Activated CD8-positive, alpha-beta T cell treated with anti-CD3 and anti-CD28 coated beads, Interleukin-2, amount 10 ng/mL, durations not matched to agents 7 days and 5 days (primary cell): ENCODE measurements at places on chromosomes 2 and 18. TPM values are rescaled to one million over a fixed set of nuclear protein-coding genes. Genes with fewer than 3 reads are reported as not detected.

GRCh38 chr2:232174662-232175061, 203.9 kb upstream of the ALPP start:
- no peak overlapping the region for H3K4me3 ChIP-seq
- H3K27ac ChIP-seq = no peak overlapping the region
- H3K36me3 ChIP-seq = no peaks in the 10 kb centered on the region
- H3K4me1 ChIP-seq = peaks cover 6% of the 10 kb centered on the region
- no peaks in the 10 kb centered on the region for H3K27me3 ChIP-seq

DNA sequence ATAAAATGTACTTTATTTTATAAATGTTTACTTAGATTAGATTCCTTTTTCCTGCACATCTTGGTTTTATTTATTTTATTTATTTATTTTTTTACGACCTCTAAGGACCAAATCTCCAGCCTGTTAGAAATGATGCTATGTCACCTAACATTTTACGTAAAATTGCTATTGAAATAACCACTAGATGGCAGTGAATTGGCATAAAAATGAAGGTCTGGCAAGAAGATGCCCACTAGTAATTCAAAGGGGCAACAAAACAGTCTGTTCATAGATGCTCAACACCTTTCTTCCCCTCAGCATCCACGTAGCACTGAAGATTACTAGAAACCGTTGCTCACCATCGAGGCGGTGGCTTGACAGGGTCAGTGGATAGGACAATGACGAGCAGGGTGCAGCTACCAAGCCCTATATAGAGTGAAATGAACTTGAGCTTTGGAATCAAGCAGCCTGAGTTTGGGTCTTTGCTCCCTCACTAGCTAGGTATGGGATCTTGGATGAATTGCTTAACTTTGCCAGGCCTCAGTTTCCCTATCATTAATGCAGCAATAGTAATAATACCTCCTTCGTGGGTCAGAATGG, 128.7 kb upstream of the L3MBTL4 start:
- no peak for DNase-seq
- H3K4me1 ChIP-seq = no peaks in the 10 kb centered on the region
- H3K4me3 ChIP-seq = no peak overlapping the region
- no peak overlapping the region for H3K27ac ChIP-seq
- no peaks in the 10 kb centered on the region for H3K27me3 ChIP-seq
- no peaks in the 10 kb centered on the region for H3K36me3 ChIP-seq

DNA sequence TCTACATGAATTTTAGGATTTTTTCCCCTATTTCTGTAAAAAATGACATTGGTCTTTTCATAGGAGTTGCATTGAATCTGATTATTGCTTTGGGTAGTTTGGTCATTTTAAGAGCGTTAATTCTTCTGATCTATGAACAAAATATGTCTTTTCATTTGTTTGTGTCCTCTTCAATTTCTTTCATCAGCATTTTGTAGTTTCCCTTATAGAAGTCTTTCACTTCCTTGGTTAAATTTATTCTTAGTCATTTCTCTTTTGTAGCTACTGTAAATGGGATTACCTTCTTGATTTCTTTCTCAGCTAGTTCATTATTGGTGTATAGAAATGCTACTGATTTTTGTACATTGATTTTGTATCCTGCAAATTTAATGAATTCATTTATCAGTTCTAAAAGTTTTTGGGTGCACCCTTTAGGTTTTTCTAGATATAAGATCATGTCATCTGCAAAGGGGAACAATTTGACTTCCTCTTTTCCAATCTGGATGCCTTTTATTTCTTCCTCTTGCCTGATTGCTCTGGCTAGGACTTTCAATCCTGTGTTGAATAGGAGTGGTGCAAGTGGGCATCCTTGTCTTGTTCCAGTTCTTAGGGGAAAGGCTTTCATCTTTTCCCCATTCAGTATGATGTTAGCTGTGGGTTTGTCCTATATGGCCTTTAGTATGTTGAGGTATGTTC, 36.6 kb upstream of the AAK1 start:
- no peak overlapping the region for H3K4me3 ChIP-seq
- peaks cover 56% of the 10 kb centered on the region for H3K4me1 ChIP-seq
- H3K27me3 ChIP-seq = no peaks in the 10 kb centered on the region
- no peak overlapping the region for H3K27ac ChIP-seq
- H3K36me3 ChIP-seq = peaks cover 9% of the 10 kb centered on the region

The CNTNAP5 gene
- total RNA-seq = not detected

The DNER gene
- total RNA-seq = not detected

DNA sequence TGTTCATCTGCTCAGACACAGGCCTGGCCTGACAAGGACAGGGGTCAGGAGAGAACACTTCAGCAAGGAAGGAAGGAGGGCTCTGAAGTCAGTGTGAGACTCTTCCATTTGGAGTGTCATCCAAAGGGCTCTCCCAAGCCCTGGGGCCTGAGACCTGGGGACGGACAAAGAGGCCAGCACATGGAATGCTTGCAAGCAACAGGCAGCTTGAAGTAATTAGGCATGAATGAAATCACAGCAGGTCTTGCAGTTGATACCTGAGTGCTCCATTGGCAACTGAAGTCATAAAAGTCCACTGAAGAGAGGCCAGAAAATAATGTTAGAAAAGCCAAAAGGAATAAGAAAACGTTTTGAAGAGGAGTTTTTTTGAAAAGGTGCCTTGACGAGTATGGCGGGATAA, 231.7 kb downstream of the VAPA start:
- DNase-seq = no peak
- H3K27me3 ChIP-seq = no peaks in the 10 kb centered on the region
- no peak overlapping the region for H3K4me3 ChIP-seq
- H3K36me3 ChIP-seq = no peaks in the 10 kb centered on the region
- no peak overlapping the region for H3K27ac ChIP-seq
- peaks cover 2% of the 10 kb centered on the region for H3K4me1 ChIP-seq

DNA sequence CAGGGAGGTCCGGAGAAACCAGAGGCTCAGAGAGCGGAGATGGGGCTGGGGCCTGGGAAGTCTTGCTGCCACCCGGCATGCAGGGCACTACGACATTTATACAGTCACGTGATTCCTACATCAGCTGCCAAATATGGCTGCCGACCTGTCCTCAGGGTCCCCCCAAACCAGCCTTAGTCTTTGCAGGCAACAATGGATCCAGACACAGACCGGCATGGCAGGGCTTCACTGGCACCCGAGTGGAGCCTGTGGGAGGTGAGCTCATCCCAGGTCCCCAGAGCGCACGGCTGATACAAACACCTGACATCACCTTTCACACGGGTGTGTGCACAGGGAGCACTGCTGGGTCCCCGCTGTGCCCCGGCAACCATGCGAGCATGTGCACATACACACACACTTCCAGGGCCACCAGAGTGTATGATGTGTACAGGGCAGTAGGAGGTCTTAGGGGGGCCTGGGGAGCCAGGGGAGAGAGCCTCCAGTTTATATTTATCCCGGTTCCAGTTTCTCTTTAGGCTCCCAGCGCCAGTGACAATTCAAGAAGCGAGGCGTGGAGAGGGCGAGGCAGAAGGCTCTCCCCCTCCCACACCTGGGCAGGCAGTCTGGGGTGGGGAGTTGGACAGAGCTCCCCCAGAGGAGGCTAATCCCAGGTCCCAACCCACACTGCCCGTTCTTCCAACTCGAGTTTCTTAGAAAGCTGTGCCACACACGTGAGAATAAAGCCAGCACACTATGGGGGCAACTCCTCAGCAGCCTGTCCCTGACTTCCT, 2.7 kb downstream of the SEMA4C start:
- peaks cover 39% of the 10 kb centered on the region for H3K4me1 ChIP-seq
- H3K4me3 ChIP-seq = peak overlapping the region; percentile 78
- H3K27me3 ChIP-seq = peaks cover 4% of the 10 kb centered on the region
- no peak for DNase-seq

DNA sequence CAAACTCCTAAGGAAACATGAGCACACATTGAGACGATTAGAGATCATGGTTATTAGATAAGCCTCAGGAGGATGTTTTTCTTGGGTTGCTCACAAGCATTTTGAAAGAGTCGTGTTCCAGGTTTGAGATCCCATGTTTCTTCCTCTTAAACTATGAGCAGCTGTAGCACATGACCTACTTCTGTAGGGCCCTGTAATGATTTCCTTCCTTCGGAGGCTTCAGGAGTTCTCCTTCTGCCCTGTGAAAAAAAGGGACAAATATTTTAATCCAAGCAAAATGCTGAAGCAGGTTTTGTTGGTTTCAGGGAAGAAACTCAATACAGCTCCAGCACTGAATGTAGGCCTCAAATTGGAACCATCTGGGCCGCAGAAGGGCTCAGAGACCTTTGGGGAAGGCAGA, 82.6 kb downstream of the POU3F3 start:
- no peaks in the 10 kb centered on the region for H3K4me1 ChIP-seq
- no peaks in the 10 kb centered on the region for H3K36me3 ChIP-seq
- H3K27ac ChIP-seq = no peak overlapping the region
- peaks cover 6% of the 10 kb centered on the region for H3K27me3 ChIP-seq

The MC2R gene
- total RNA-seq = not detected

GRCh38 chr2:15112216-15112615, 448.9 kb downstream of the NBAS start:
- H3K27ac ChIP-seq = no peak overlapping the region
- no peak overlapping the region for H3K4me3 ChIP-seq
- no peak for DNase-seq
- no peaks in the 10 kb centered on the region for H3K4me1 ChIP-seq
- no peaks in the 10 kb centered on the region for H3K27me3 ChIP-seq

DNA sequence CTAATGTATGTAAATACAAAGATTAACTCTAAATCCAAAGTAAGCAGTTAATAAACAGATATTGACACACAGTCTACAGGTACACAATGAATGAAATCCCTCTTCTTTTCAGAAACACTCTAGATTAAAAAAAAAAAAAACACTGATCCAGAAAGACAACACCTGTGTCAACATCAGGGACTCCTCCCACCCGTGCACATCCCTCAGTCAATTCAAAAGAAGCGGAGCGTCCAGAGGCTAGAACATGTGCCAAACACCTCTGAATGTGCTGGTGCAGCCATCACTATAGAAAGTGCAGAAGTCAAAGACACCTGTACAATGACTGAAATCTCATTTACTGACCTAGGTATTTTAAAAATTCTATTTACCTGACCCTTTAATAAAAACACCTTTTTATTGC, 622.6 kb upstream of the ID2 start:
- DNase-seq = no peak
- H3K36me3 ChIP-seq = peaks cover 3% of the 10 kb centered on the region
- no peaks in the 10 kb centered on the region for H3K27me3 ChIP-seq
- no peak overlapping the region for H3K4me3 ChIP-seq
- peaks cover 4% of the 10 kb centered on the region for H3K4me1 ChIP-seq

The TPO gene
- total RNA-seq = not detected

The SIX2 gene
- total RNA-seq = not detected
